ENCODE measurements at places on chromosomes 5 and 9.

- DNase-seq: no peak
Observed at GRCh38 chr5:142292249-142292648, 32.6 kb downstream of the SPRY4 start.

GRCh38 chr5:142814122-142814521 is 43.9 kb downstream of the ARHGAP26 start:
- no peak for DNase-seq

GRCh38 chr5:139644646-139645429 is 3.3 kb upstream of the CXXC5 start:
- DNase-seq: peak; percentile 5

DNA sequence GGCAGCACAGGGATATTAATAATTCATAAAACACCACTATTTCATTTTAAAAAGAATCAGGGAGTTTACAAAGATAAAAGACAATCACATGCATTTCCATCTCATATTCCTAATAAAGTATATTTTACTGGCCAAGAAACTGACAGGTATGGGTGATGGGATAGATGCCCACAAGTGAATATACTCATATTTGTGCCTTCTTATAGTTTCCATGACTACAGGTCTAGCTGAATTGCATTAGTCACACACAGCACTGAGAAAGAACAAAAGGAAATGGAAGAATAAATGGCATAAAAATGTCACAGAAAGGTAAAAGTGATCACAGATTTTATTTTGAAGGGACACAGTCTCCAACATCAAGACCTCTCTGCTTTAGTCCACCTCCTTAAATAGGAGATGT is 193.5 kb downstream of the PLK2 start:
- no peak for DNase-seq

DNA sequence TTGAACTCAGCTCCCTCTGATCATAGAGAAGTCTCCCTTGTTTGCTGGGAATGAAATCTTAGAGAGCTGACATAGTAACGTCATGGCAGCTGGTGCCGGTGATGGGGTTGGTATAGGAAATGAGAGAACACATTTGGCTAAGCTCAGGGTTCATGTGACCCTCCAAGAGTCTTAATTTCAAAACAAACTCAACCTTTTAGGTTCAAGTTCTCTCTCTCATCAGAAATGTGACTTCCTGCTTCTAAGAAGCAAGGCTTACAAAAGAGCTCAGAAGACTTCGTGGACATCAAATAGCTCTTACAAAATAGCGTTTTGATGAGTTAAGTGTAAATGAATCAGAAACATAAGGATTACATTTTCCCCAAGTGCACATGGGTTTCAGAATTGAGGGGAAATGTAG is 97.3 kb downstream of the PAPPA start:
- no peak for DNase-seq

DNA sequence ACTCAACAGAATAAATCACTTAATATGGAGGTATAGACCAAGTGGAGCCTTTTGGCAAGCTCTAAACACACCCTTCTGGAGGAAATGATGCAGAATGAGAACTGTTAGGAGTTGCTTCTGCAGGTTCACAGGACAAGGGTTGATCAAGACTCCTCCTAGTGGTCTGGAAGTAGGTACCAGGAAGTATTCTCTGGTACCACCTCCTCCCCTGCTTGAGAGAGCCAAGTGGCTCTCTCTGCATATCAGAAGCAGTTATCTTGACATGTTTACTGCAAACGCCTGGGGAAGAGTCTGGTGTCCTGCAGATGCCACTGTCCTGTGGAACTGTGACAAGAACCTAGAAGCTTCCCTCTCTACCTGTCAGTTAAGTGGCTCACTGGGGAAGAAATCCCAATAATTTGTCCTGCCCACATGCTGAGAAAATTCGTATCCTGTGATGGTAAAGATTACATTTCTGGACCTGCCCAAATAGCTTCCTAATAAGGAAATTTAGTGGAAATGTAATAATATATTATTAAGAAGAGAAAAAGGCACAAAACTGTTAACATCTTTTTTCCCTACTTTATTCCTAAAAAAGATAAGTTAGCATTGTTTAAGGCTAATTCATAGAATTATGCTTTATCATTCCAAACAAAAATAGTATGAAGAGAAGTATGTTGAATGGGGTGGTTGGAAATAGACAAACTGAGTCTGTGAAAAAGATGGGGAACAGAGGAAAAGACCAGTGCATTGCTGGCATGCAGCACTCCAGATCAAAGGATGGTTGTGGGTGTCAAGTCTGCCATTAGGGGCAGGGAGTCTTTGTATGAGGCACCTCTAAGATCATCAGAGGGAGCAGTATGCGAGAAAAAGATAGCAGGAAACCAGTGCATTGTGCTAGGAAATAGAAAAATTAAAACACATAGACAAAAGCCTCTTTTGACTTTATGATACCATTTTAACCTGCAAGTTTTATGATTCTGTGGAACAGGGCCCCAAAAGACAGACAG is 118.8 kb downstream of the CDC42SE2 start:
- DNase-seq: no peak

DNA sequence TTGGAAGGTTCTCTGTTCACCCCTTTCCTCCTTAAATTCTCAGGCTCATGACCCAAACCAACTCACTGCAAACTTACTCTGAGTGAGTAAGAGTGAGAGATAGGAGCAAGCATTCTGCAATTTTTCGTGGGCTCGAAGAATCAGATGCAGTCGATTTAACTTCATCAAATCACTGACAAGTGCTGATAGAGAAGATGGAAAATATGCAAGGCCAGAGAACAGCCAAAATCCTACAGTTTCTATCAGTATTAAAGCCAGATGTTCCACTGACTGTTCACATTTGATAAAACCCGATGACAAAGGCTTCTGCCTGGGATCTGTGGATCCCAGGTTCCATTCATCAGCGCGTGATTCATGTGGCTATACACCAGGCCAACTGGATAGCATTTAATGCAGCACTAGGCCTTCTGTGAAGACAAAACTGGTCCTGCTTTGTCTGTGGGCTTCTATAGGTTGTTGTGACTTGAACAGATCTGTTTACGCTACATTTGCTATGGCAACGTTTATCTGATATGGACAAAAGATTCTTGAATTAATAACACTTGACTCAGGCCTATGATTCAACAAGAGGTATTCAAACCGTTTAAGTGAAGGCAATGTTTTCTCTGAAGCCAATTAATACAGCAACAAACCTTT is 251.2 kb downstream of the NFIB start:
- peak; percentile 53 for DNase-seq

DNA sequence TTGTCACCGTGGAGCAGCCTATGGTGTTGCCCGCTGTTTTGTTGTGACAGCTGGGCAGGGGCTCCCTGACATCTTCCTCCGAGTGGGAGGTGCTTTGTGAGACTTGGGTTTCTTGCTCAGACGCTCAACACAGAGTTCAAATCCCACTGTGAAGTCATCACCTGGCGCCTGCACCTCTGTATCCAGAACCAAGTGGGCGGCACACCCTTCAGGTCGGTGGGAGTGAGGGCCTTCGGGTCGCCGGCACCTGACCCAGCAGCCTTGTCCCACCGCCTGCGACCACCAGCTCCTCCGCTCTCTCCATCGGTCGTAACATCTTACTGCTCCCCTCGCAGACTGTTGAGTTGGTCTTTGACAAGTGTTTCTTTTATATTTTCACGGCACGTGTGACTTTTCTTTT is 37.6 kb upstream of the EXOC3 start:
- no peak for DNase-seq

- DNase-seq: peak; percentile 15
Observed at GRCh38 chr5:131977212-131977604, 31.7 kb upstream of the MEIKIN start.

DNA sequence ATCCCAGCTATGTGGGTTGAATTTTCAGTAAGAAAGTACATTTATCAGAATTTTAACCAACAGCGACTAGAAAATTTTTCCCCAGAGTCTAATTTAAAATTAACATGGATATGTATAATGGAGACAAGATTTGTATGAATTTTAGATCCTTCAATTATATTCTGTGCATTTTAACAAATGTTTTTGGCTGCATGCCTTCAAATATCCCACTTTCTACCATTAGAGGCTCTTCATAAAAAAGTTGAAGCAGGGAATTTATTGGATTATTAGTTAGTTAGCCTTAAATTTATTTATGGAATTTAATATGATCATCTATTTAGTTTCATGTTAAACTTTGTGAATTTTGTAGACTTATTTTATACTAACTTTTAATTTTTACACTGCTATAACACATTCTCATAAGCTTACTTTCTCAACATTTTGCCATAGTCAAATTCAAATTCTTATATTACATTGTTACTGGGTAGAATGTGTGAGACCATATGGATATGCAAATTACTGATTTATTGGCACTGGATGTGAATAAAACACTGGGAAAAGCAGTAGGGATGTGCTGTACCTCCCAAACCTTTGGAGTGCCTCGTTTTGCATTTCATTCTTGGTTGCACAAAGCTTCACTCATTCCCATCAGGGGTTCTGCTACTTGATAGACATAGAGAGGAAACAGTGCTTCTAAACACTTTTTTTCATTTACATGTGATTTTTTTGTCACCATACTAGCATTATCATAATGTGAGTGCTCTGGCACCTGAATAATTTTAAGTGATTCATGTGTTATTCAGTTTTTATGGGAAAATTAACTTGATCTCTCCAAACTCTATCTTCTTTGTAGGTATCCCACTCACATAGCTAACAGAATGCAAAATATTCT is 491.8 kb upstream of the COX7C start:
- DNase-seq: no peak

GRCh38 chr5:138832218-138832617 is 42.9 kb downstream of the LRRTM2 start:
- DNase-seq: no peak

GRCh38 chr5:80540691-80541090 is 29.4 kb downstream of the ANKRD34B start:
- no peak for DNase-seq

GRCh38 chr5:2376486-2376885 is 375.0 kb downstream of the IRX2 start:
- DNase-seq: no peak

DNA sequence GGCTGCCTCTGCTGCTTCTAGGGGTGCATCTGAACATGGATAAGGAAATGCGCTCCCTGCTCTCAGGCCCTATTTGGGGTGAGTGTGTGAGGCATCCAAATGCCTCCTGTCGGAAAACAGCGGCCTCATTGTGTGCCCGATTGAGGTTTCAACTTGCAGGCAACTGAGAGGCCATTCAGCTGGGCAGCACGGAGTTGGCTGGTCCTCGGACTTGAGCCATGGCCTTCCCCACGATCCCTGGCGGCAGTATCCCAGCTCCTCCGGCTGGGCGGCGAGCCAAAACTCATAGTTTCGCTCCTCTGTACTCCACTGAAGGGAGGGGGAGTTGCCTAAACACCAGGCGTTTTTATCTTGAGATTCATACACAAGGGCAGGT is 597.3 kb upstream of the SGCD start:
- no peak for DNase-seq

- no peak for DNase-seq
Observed at GRCh38 chr9:114666851-114667250, 9.2 kb upstream of the TEX53 start.

- DNase-seq: peak; percentile 79
Observed at GRCh38 chr9:94084314-94084713, at the start of gene PTPDC1. TSS of gene PTPDC1 (plus strand) at chr9:94084464. CDS start at chr9:94084531, 67 bp downstream.

Data from stomach (tissue), 19 donors.